Testis (tissue), 5 donors: ENCODE measurements at places on chromosomes 4 and X.

GRCh38 chr4:112633477-112634235, 3.1 kb downstream of the ZGRF1 start:
- no peak overlapping the region for H3K27ac ChIP-seq
- H3K36me3 ChIP-seq, result no peaks in the 10 kb centered on the region
- H3K4me3 ChIP-seq, result no peak overlapping the region
- DNase-seq, result no peak

DNA sequence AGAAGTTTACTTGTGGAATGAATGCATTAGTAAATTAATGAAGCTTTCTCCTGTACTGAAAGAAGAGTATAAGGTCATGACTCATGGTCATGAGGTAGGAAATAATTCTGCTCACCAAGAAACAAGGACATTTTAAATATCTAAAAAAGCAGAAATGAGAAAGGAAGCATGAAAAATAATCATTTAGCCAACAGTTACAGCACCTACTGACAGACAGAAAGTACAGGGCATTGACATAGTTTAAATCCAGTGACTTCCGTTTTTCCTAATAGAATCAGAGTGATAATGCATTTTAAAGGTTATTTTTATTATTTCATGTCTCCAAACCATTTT, 30.5 kb upstream of the ACSL1 start:
- DNase-seq, result no peak
- H3K36me3 ChIP-seq, result no peaks in the 10 kb centered on the region
- no peaks in the 10 kb centered on the region for H3K27me3 ChIP-seq
- H3K4me3 ChIP-seq, result no peak overlapping the region

GRCh38 chr4:81421346-81422218, 50.1 kb downstream of the RASGEF1B start:
- no peak for DNase-seq
- no peaks in the 10 kb centered on the region for H3K4me1 ChIP-seq
- H3K27ac ChIP-seq, result no peak overlapping the region
- H3K4me3 ChIP-seq, result no peak overlapping the region
- H3K36me3 ChIP-seq, result no peaks in the 10 kb centered on the region

DNA sequence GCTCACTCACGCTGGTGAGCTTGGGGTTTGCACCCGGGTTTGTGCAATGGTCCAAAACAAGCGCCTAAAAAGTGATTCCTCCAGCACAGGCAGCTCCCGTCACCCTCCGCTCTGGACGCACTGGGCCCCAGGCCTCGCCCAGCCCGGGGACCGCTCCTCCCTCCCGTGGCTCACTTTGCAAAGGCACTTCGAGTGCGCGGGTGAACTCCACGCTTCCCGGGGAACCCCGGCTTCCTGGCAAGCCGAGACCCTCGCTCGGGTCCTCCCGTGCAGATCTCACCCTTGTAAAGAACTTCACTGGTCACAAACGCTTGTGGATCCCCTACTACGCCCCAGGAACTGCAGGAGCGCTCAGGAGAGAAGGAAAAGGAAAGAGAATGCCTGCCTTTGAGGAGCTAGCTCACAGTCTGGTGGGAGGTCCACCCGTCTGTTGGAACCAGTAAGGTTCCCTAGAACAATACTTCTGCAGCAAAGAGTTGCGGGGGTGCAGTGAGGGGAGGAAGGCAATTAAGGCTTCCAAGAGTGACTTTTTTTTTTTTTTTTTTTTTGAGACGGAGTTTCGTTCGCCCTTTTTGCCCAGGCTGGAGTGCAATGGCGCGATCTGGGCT, at the start of gene CTPS2:
CTPS2 (minus strand) TSS at position 122 of the 608 bp plus-strand sequence. CDS start 9,767 bp downstream, outside the sequence.
- no peaks in the 10 kb centered on the region for H3K4me1 ChIP-seq
- H3K4me3 ChIP-seq, result peak within 1 kb of the TSS; percentile 76
- H3K27ac ChIP-seq, result peak within 1 kb of the TSS; percentile 80

GRCh38 chr4:178963446-178964045, 1521.3 kb upstream of the AGA start:
- H3K27me3 ChIP-seq, result no peaks in the 10 kb centered on the region
- H3K4me3 ChIP-seq, result no peak overlapping the region
- H3K36me3 ChIP-seq, result no peaks in the 10 kb centered on the region
- no peaks in the 10 kb centered on the region for H3K4me1 ChIP-seq

GRCh38 chr4:68079928-68080327, 49.7 kb downstream of the TMPRSS11F start:
- no peaks in the 10 kb centered on the region for H3K36me3 ChIP-seq
- no peak overlapping the region for H3K4me3 ChIP-seq
- no peaks in the 10 kb centered on the region for H3K4me1 ChIP-seq
- H3K27ac ChIP-seq, result no peak overlapping the region
- H3K27me3 ChIP-seq, result no peaks in the 10 kb centered on the region
- no peak for DNase-seq

DNA sequence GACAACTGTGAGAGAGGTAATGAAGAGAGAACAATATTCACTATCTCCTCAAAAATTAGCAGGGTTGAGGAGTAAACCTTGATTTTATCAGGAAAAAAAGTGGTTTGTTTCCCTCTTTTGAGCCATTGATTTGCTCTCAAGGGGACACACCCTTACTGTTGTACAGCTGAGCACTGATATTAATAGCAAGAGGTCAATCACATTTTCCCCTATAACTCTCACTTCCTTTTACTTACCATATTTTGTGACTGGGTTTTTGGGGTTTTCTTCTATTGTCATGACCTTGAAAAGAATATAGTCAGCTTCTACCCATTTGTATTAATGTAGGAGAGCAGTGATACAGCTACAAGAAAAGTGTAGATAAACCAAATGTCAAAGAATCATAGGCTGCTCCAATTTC, 70.2 kb upstream of the LONRF3 start:
- no peak overlapping the region for H3K4me3 ChIP-seq
- no peaks in the 10 kb centered on the region for H3K36me3 ChIP-seq
- DNase-seq, result no peak
- no peaks in the 10 kb centered on the region for H3K27me3 ChIP-seq
- H3K27ac ChIP-seq, result no peak overlapping the region

DNA sequence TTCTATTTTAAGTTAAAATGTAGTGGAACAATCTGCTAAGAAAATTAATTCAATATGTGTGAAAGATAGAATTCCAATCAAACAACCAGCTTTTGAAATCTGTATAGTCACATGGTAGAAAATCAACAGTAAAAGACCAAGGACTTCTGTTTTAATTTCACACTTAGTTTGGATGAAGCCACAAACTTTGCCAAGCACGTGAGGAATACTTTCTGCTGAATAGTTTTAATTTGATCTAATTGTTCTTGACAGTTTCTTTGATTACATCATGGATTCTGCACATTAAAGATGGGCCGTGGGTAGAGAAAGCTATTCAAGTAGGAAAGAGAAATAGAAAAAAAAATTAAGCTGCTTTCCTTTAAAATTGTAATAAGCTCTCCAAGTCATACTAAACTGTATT, 137.9 kb upstream of the FAM241A start:
- H3K36me3 ChIP-seq, result no peaks in the 10 kb centered on the region
- no peaks in the 10 kb centered on the region for H3K27me3 ChIP-seq
- H3K4me3 ChIP-seq, result no peak overlapping the region
- H3K27ac ChIP-seq, result no peak overlapping the region
- H3K4me1 ChIP-seq, result no peaks in the 10 kb centered on the region
- no peak for DNase-seq

GRCh38 chrX:8403988-8404387, 60.6 kb upstream of the VCX3B start:
- H3K4me3 ChIP-seq, result no peak overlapping the region
- no peak overlapping the region for H3K27ac ChIP-seq
- H3K4me1 ChIP-seq, result no peaks in the 10 kb centered on the region
- no peaks in the 10 kb centered on the region for H3K36me3 ChIP-seq

DNA sequence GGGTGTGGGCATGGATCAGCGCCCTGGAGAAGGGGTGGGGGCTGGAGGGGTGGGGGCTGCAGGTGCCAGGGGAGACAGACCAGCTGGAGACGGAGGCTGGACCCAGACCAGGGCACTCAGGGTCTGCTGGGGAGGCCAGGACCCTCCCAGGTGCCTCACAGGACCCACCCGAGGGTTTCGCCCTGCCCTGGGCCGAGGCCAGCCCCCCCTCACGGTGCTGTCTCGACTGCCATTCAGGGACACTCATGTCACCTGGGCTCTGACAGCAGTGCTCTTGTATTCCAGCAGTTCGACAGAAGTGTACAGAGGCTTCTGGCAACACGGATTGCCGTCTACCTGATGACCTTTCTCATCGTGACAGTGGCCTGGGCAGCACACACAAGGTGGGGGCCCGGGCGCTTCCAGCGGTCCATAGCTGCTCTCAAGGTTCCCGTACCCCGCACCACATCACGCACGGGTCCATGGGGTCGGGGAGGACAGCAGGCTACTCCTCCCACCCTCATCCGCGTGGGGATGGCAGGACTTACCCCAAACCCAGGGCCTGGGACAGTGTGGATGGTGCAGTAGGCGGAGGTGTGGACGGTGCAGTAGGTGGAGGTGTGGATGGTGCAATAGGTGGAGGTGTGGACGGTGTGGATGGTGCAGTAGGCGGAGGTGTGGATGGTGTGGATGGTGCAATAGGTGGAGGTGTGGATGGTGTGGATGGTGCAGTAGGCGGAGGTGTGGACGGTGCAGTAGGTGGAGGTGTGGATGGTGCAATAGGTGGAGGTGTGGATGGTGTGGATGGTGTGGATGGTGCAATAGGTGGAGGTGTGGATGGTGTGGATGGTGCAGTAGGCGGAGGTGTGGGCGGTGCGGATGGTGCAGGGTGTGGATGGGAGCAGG, 18.1 kb downstream of the TMEM175 start:
- H3K27me3 ChIP-seq, result no peaks in the 10 kb centered on the region
- no peak overlapping the region for H3K27ac ChIP-seq
- DNase-seq, result no peak
- H3K4me3 ChIP-seq, result no peak overlapping the region
- H3K4me1 ChIP-seq, result peaks cover 7% of the 10 kb centered on the region
